CD4-positive, alpha-beta T cell treated with Interleukin-10 for 1 hour (primary cell): ENCODE measurements at places on chromosomes 2 and 18.

DNA sequence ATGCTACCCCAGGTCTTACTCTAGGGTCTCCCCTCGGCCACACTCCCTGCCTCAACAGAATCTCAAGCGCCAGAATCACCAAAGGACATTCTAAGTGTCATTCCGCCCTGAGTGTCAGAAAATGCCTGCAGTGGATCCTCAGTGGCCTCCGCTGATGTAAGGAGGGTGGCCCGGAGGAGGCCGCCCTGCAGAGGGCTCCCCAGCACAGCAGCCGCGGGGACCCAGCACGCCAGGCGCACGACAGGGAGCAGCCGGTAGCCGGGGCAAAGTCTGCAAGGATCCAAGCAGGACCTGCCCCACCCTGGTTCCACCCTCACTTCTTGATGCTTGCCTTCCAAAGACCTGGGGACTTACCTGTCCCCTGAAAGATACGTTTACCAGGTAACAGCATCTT lies 54.2 kb upstream of the ID2 start:
- no peak for DNase-seq

GRCh38 chr2:159035790-159036411 lies 67.5 kb downstream of the TANC1 start:
- DNase-seq, result peak; percentile 27

GRCh38 chr2:108612153-108612513 lies 77.9 kb downstream of the LIMS1 start:
- DNase-seq, result peak; percentile 69

DNA sequence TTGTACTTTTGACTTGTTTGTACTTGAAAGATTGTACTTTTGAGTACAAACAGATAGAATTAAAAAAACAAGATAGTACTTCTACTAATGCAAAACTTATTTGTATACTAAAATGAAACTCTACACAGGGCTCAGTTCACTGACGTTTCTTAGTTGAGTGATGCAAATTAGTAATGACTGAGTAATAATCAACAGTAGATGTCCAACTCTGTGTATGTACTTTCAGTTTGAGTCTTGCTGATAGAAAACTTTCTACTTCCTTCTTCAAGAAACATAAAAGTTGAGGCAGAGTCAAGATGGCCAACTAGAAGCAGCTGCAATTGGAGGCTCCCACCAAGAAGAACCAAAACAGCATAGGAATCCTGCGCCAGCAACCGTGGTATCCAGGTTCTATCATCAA lies 585.0 kb downstream of the NR4A2 start:
- DNase-seq, result no peak

GRCh38 chr2:3355951-3356569 lies 21.6 kb downstream of the EIPR1 start:
- no peak for DNase-seq

DNA sequence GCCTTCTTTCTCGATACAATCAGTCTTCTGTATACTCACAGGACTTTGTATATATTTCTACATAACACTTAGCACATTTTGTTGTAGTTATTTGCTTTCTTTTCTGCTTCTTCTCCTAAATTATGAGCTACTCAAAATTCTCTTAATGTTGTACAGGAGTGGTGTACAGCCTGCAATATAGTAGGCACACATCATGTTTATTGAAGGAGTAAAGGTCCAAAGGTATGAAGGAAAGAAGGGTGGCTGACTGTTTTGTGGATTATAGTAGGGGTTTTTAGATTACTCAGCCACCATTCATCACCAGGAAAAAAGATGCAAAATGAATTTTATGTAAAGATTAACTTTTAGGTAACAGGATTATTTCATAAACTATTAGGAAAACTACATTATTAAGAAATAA lies 54.1 kb downstream of the C18orf54 start:
- no peak for DNase-seq

DNA sequence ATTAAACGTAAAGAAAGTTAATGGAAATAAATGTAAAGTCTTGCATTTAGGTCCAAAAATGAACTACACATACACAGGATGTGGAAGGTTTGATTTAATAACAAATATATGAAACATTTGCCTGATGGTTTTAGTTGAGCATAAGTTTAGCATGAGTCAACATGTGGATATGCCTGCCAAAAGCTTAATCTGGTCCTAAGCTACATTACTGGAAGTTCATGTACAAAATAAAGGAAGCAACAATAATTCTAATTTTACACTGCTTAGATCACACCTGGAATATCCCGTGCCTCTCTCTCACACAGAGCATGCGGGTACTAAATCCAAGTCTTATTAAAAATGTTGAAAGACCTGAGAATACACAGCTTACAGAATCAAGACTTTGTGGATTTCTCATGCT lies 276.5 kb upstream of the NRP2 start:
- DNase-seq, result no peak

DNA sequence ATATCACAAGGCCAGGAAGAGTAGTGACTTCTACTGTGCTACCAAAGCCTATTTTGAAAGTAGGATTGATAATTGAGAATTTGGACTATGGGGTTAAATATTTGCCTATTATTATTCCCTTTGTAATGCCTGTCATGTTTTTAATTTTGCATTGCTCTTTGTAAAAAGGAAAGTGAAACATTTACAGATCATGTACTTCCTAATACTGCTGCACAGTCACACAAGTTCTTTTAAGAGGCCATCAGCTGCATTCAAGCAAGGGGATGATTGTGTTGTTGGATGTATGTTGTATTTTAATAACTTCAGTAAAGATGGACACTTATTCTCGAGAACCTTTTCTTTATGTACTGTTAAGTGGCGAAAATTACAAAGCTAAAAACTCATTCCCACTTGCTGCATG lies 70.1 kb downstream of the PLEKHA3 start:
- DNase-seq, result no peak

DNA sequence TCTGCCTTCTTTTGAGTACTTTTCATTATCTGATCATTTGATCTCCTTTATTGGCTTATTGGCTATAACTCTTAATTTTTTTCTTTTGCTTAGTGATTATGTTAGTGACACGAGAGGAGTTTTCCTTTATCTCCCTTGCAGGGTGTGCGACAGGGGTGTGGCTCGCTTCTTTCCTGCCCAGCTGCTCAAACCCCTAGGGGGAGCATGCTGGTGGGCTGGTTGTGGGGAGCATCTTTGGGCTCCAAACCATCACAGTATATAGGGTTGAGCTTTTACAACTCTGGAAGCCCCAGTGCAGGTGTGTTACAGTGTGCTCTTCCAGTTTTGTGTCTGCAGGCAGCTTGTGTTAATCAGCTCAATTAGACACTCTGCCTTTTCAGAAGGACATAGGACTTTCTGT lies 357.0 kb upstream of the TMEFF2 start:
- no peak for DNase-seq

GRCh38 chr2:211035548-211036185 lies 479.3 kb downstream of the CPS1 start:
- DNase-seq, result no peak

- no peak for DNase-seq
Measured at GRCh38 chr2:187310701-187311100, 137.4 kb downstream of the CALCRL start.

DNA sequence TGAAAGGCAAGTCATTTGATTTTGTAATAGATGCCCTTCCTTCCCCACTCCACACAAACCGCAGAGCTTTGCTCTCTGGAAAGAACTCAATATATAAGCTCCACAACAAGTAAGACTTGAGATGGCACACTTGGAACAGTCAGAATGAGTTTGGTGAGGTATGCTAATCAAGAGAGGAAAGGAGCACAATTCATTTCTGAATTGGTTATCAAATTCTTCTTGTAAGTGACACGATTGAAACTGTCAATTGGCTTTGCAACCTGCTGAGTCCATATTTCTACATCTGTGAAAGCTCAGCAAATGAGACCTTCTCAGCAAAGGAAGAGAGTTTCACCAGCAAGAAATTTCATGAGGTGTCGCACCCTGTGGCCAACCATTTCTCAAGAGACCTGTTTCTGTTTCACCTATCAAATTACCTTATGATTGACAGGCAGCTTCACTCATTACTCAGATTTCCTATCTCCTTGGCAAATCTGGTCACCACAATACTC lies 19.1 kb downstream of the CTLA4 start:
- DNase-seq, result no peak

DNA sequence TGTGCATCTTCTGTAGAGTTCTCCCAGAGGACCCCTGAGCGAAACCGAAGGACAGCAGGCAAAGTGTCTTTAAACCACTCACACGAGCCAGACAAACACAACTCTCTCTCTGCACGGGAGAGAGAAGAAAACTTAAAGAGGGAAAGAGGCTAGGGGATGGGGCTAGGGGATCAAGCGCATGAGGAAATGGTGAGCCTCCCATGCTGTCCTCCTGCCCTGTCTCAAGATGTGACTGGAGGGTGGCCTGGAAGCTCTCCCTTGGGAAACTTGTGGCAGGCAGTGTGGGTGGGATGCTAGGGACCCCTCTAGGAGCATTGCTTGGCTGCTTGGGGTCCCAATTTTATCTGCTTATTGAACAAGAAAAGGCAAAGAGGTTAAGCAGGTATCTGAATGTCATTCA lies 44.5 kb downstream of the CYP26B1 start:
- no peak for DNase-seq

DNA sequence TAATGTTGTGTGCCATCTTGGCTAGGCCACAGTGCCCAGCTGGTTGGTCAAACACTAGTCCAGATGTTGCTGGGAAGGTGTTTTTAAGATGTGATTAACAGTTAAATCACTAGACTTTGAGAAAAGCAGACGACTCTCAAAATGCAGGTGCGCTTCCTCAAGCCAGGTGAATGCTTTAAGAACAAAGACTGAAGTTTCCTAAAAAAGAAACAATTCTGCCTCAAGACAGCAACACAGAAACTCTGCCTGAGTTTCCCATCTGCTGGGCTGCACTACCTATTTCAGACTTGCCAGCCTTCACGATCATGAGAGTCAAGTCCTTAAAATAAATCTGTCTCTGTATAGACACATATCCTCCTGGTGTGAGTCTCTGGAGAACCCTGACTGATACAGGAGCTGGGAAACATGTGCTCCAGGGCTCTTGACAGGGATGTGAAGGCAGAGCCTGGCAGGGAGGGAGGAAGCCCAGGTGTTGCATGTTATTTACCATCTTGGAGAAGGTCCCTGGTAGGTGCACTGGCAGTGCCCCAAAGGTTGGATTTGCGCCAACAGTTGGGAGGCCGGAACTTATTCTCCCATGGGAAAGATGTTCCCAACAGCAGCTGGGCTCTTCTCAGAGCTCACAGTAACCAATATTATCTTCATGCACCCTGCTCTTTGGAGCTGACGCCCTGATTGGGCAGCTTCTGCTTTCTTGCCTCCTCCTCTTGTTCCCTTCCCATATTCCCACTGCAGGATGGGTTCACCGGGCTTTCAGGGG lies 43.9 kb downstream of the ST6GAL2 start:
- DNase-seq, result no peak

GRCh38 chr2:100059638-100060037 lies 82.8 kb downstream of the AFF3 start:
- no peak for DNase-seq

DNA sequence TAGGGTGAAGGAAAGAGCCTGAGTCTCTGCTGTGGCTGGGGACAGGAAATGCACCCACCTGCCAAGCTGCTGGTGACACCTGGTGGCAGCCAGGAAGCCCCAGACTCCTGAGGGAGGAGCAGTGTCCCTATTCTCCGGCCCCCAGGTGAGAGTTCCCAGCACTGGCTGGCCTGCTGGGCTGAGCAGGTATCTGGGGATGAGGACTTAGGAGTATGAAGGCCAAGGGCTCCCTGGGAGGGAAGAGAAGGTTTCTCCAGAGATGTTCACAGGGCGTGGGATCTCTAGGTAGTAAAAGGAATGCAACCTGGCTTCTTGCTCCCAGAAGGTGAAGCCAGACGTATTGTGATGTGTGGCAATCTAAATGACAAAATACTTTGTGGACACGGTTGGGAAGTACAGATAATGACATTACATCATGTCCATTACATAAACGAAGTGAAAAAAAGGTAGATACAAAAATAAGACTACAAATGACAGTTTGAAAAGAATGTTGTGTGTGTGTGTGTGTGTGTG lies 75.8 kb upstream of the SLC1A4 start:
- DNase-seq, result peak; percentile 18
